ENCODE measurements at places on chromosomes 7 and 10.

GRCh38 chr7:1457949-1458682, 1.2 kb downstream of the MICALL2 start:
- DNase-seq, result no peak

- no peak for DNase-seq
Observed at GRCh38 chr10:117248750-117249465, 8.0 kb downstream of the SLC18A2 start.

DNA sequence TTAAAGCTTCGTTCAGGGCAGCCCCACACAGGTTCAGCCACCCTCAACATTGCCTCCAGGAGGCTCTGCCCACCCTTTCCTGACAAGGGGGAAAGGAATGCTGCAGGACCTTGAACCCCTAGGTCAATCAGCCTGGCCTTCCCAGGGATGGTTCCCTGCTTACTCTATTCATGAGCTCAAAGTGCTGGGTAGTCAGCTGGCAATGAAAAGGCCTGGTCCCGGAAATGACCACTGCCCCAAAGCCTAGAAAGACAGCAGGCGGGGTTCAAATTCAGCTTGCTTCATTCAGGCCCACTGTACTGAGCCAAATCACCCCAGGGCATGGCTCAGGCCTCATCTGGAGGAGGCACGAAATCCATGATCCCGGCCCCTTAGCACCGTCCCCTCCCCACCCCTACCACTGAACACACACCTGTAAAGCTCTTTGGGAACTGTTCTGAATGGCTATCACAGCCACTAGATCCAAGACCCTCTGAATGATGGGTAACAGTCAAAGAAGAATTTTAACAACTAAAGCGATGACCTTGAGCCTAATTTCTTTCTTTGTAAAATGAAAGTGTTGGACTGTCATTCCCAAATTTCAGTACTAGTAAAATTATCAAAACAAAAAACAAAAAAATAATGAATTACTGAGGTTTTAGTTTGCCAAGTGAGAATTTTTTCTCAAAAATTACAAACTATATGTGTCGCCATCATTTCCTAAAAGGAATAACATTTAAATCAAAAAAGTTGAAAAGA, 1.0 kb downstream of the URGCP start:
- no peak for DNase-seq

GRCh38 chr10:30736685-30737232, 107.2 kb upstream of the LYZL2 start:
- no peak for DNase-seq

- no peak for DNase-seq
Observed at GRCh38 chr7:51228386-51228958, 88.1 kb downstream of the COBL start.

DNA sequence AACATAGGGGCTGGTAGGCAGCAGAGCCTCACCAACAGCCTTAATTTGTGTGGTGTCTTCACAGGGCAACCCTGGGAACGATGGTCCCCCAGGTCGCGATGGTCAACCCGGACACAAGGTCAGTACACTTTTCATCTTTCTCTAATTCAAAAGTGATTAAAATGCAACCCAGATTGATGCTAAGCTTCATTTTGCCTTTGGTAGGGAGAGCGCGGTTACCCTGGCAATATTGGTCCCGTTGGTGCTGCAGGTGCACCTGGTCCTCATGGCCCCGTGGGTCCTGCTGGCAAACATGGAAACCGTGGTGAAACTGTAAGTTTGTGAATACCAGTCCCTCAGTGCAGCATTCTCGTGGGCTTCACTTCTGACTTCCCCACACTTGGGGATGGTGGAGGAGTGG, 30.9 kb downstream of the COL1A2 start:
- no peak for DNase-seq

DNA sequence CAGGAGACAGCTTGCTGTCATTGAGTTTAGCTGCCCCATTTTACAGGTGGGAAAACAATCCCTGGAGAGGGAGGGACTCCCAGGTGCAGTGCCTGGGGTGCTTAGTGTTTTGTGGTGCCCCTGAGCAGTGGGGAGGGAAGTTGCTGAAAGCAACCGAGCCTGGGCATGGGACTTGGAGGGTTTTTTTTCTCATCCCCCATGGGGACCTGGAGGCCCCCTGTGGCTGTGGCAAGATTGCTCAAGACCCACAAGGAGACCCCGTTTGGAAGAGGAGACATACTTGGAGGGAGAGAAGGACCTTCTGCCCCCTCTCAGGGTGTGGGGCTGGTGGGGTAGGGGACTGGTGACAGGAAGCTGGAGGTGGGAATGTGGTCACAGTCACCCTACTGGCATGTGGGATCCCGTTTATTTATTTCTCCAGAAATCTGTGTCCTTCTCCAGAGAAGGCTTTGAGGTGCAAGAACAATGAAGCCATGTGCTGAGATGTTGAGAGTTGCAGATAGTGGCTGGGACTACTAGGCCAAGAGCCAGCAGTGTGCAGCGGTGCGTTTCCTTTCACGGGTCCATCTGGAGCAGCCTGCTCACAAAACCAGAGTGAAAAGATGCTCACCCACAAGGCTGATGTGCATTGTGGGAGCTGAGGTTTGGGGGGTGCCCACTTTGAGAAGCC, 21.5 kb downstream of the ZMIZ1 start:
- DNase-seq, result no peak

DNA sequence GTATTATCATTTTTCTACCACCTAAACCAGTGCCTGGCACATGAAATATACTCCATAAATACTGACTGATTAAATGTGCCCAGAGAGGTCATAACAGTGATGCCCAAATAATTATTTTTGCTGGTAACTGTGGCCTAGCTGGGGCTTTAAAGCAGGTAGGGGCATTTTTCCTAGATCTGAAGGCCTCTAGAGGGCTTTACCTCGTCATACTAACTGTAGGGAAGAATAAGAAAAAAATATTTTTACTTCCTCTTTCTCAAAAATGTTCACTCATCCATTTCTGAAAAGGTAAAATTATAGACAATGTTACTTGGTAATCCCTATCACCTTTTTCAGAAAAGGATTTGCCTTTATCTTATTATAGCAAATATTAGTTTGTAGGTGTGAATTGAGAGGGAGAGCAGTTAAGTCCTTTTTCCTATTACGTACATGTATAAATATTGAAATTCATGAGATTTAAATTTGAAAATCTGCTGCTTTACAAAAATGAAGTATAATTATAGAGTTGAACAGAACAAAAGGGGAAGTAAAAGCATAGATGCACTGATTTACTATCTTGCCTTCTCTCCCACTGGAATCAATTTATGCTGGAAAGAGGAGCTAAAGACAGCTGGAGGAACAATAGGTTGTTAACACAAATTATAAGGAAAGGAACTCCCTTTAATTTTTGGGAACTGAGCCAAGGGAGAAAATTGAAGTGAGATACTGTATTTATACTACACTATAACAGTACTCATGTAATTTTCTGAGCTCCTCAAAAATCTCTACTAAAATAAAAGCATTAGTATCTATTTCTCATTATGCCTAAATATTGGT, 71.5 kb upstream of the NOBOX start:
- no peak for DNase-seq

All from stimulated activated CD8-positive, alpha-beta memory T cell treated with anti-CD3 and anti-CD28 coated beads, Interleukin-7, amount 100 ng/mL, for 1 hour (primary cell).